ENCODE measurements at places on chromosomes 16 and 17.

DNA sequence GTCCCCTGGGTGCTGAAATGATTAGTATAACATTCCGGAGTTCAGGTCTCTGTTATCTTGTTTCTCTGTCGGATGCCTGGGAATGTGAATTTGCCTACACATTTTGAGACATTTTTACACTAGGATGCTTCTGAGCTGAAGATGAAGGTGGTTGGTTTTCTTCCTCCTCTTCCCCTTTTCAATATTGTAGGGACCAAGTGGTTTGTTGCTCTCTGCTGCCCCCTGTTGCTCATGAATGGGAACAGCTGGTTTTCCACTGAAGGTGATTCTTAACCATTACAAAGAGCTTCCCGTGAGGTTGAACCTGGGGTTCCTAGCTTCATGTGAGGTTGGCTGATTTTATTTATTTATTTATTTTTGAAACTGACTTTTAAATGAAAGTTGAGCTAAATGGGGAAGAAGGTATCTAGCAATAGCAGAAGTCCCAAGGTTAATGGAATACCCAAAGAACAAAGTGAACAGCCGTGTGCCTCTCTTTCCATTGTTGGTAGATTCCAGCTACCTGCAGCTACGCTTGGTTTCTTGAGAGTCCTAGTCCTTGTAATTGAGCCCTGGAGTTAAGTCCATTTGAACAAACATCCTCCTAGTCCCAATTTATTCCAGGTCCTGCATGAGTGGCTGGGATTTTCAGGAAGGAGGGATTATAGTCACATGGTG is 983.9 kb upstream of the EEF2KMT start:
- peak; percentile 3 for DNase-seq

- DNase-seq, result no peak
These were observed 121.6 kb downstream of the NTN1 start for GRCh38 chr17:9142772-9143494.

DNA sequence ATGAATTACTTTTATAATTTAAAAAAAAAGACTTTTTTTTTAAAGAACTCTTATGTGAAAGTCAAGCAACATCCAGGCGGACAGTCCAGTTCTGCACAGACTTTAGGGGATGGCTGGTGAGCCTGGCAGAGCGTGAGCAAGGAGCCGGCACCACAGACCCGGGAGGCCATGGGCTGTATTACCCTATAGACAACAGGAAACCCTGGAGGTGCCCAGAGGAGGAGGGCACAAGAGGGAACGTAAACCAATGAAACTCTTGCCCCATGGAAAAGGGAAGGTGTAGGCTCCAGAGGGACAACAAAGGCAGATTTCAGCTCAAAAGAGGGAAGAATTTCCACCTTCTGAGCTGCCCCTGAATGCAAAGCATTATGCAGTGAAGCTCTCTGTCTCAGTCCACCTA is 25.5 kb upstream of the RPH3AL start:
- no peak for DNase-seq

GRCh38 chr17:10087355-10087754 is 111.1 kb downstream of the GAS7 start:
- no peak for DNase-seq

GRCh38 chr16:54928016-54928356 is 2.7 kb upstream of the IRX5 start:
- DNase-seq, result no peak

GRCh38 chr16:89009343-89010209 is 32.6 kb upstream of the CBFA2T3 start:
- no peak for DNase-seq

DNA sequence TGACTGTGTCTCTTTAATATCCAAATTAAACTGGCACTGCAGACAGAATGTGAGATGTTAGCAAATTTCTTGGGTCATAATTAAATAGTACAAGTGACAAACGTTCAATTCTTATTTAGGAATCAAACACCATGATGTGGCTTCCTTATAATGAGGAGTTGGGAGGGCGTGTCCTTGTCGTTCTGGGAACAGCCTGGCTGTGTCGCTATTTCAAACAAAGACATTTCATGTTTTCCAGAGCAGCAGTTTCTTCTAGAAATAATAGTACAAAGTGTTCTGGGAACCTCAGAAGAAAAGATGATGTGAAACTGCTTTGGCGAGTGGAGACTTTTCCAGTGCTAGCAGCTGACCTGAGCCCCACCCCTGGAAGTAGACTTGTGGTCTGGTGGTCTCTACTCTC is 301.7 kb upstream of the N4BP1 start:
- no peak for DNase-seq

DNA sequence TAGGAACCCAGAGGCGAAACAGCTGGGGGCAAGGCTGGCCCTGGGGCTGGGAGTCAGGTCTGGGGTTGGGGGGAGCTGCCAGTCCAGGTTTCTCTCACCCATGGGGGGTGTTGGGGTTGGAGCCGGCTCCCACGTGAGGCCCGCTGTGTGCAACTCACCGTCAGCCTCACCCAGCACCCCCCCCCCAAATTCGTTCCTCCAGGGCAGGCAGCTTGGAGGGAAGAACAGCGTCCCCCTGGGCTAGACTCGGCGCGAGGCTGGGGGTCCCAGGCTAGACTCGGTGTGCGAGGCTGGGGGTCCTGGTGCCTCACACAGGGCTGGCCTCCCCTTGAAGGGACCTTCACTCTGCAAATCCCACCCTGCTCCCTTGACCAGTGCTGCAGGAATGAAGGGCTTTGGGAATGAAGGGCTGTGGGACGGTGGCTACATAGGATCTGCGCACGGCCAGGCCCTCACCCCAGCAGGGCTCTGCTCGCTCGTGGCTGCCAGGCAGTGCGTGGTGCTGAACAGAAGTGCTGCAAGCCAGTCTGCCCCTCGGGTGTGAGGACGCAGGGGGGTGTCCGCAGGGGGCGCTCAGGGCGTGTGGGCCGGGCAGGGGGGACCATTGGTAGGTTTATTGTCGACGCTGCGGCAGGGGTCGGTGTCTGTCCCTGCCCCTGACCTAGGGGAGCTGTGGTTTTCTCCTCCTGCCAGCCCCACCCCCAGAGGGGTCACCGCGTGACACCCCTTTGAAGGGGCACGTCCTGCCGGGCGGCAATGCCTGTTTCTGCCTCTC is 74.7 kb downstream of the KLHDC4 start:
- DNase-seq, result no peak

DNA sequence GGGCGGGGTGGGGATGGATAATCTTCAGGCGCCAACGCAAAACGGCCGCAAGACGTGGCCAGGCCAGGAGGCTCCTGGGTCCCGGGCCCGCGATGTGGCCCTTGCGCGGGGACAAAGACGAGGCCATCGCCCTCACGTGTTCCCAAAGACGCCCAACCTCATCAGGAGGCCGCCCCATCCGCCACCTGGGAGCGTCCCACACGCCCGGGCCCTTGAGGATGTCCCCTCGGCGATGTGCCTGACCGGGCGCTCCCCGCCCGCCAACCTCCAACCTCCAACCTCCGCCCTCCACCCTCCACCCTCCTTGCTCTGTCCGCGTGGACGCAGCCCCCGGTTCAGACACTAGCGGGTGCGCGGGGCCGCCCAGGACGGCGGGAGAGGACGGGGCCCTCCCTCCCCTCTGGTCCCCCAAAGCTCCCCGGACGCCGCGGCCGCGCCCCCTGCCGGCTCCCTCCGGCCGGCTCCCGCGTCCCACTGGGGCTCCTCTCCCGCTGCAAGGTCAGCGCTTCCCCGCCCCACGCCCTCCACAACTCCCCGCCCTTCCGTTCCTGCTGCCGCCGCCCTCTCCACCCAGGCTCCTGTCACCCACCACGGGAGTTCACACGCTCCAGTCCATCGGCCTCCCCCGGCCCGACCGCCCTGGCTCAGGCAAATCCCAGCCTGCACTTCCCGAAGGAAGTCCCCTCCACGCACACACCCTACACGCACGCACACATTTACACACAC is 250.8 kb upstream of the RPL38 start:
- peak; percentile 21 for DNase-seq

DNA sequence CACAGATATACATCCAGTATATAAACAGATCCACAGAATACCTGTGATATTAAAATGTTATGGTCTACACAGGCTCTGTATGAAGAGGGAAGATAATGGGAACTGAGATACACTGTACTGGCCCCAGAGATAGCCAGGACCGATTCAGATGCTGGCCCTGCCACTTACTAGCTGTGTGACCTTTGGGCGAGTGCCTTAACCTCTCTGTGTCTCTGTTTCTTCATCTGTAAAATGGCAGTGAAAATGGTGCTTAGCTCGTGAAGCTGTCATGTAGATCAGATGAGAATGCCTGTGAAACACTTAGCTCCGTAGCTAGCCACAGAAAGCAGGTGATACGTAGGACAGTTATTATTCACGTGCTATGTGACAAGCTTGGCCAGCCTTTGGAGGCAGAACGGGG is 22.2 kb downstream of the NKD1 start:
- no peak for DNase-seq

- no peak for DNase-seq
These were observed 4.2 kb downstream of the SOCS1 start for GRCh38 chr16:11251525-11252481.

- DNase-seq, result no peak
These were observed 21.5 kb downstream of the CCL4 start for GRCh38 chr17:36124879-36125824.

DNA sequence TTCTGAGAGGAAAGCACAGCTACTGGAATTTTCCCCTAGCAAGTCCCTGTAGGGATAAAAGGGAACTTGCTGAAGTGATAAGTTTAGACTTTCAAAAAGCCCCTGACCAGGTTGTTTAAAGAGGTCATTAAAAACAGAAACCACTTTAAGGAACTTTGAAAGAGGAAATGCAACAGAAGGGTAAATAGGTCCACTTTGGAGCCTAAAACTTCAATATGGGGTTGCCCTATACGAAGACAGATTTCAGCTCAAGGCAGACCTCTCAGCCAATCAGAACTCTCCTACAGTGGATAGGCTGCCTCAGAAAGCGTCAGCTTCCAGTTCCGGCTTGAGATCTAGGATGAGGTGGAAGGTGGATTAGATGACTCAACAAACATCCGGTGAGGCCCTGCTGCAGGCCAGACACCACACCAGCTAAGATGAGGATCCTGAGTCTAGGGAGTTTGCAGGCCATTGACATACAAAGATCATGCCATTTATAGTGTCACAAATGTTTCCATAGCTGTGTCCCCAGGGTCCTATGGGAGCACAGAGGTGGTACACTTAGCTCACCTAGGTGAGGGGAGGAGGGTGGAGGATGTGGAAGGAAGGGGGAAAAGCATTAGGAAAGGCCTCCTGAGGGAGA is 7.9 kb upstream of the MFSD6L start:
- no peak for DNase-seq

GRCh38 chr17:75654176-75654575 is 12.8 kb downstream of the RECQL5 start:
- DNase-seq, result no peak

DNA sequence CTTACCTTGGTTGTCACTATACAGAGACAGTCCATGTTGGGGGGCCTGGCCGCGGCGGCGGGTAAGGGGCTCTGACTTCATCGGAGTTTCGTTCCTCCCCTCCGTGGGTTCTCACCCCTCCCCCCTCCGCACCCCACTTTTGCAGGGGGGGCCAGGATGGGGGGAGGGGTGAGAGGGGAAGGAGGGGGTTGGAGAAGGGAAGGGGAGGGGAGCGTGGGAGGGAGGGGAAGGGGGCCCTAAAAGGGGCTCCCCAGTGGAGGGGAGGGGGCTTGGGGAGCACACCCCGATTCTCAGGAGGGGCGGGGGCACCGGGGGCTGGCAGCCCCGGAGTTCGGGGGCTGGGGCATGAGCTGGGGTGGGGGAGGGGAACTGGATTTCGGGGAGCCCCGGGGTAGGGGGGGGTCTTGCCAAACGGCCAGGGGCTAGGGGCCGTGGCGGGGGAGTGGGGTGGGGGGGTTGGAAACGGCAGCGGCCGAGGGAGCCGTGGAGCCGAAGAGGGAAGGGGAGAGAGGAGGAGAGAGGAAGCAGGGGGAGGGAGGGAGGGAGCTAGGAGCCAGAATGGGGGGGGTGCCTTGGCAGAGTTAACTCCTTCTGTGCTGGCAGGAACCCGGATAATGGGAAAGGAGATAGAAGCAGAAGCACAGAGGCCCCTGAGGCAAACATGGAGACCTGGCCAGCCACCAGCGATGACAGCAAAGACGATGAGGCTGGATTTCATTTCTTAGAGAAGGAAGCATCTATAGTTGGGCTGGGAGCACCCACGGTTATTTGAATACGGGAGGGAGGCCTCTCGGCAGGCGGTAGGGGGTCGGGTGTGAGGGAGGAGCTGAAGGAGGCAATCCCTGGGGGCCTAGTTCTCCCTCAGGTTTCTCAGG is 2.3 kb downstream of the DLG4 start:
- no peak for DNase-seq

DNA sequence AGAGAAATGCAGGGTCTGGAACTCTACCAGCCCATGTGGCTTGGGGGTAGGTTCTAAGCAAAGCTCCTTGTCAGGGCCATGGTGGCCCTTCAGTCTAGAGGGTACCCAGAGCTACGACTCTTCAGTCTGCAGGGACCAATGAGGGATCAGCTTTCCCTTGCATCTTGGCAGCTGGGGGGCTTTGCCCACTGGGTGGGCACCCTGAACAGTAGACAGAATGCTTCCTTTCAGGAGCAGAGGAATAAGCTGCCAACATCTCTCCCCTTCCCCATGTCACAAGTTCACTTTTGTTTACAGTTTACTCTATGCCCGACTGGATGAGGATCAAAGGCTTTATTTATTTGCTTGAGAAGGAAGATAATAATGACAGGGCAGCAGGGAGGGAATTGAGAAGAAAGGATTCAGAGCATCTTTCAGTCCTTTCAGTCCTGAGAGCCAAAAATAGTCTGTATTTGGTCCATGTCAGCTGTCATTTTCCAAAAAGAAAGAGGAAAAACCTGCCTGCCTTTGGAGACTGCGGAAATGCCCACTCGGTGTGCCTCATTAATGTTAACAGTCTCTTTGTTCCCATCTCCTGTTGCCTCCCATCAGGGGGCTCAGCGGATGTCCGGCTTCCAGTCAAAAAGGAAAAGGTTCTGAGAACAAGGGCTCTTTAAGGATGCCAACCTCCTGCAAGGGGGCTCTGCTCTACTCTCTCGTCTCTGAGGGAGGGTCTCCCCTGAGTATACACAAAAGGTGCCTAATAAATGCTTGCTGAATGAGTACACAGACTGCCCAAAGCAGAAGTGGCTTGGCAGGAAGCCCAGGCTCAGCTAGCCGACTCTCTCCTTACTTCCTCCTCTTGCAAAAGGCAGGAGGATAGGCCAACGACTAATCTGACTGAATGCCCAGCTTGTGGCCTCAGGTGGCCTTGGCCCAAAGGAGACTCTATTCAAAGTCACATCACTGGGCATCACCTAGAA is 17.1 kb downstream of the TRAF4 start:
- DNase-seq, result no peak

GRCh38 chr17:600576-601243 is 113.9 kb downstream of the VPS53 start:
- DNase-seq, result no peak

DNA sequence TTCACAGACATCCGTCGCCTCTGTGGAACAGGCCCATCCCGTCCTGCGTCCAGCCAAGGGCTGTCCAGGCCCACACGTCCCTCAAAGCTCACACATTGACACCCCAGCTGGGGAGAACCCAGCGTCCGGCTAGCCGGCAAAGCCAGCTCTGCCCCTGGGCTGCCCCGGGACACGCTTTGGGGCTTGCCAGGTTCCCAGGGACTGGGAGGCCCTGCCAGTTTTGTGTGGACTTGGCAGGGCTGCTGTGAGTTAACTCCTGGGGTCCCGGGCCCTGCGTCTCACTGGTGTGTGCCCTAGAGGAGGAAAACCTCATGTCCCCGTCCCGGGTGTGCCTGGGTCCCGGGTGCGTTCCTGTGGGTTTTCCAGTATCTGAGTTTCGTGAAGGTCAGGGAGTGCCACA is 6.3 kb downstream of the SOX8 start:
- peak; percentile 60 for DNase-seq

- DNase-seq, result no peak
These were observed 1.8 kb upstream of the SLC4A1 start for GRCh38 chr17:44269535-44270240.

- no peak for DNase-seq
These were observed 32.1 kb upstream of the ZNF750 start for GRCh38 chr17:82871776-82872561.
